Omental fat pad (tissue), 4 donors: ENCODE measurements at places on chromosomes 12 and 14. TPM values are rescaled to one million over a fixed set of nuclear protein-coding genes. Genes with fewer than 3 reads are reported as not detected.

The PARP11 gene
- 5.8 TPM for total RNA-seq

The TIMM9 gene
- 42.6 TPM for total RNA-seq

DNA sequence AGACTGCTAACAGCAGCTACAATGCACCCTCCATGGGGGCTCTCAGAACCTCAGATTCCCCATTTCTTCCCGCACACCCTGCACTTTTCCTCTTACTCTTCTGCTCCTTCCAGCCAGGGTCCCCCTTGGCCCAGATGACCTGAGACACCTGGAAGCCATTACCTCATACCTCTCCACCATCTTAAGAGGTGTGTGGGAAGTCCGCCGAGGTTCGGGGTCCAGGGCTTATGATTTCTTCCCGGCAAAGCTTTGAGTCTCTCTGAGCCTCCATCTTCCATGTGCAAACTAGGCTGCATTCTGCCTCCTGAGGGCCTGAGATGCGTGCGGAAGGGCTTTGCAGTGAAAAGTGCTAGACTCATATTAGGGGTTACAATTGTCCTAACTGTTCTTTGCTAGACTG lies 5.3 kb downstream of the GSC start:
- DNase-seq, result no peak

DNA sequence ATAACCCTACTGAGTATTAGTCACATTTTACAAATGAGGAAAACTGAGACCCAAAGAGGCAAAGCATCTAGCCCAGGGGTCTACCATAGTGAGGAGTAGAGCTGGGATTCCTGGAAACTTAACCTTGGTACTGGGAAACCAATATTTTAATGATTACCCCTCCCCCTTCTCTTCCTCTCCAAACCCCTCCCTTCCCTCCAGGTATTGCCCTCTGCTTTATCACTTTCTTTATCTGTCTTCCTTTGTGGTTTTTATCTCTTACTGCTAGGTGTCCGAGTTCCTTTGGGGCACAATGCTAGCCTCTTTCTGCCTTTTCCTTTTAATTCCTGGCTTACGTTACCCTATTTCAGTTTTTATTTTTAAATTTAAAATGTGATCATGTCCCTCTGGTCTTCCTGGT lies 2.8 kb downstream of the GABARAPL1 start:
- DNase-seq, result no peak

GRCh38 chr12:130953771-130954543 lies at the start of gene ADGRD1:
Gene ADGRD1 (plus strand): TSS chr12:130953907. CDS start chr12:130954466, 559 bp downstream.
- no peak for DNase-seq

DNA sequence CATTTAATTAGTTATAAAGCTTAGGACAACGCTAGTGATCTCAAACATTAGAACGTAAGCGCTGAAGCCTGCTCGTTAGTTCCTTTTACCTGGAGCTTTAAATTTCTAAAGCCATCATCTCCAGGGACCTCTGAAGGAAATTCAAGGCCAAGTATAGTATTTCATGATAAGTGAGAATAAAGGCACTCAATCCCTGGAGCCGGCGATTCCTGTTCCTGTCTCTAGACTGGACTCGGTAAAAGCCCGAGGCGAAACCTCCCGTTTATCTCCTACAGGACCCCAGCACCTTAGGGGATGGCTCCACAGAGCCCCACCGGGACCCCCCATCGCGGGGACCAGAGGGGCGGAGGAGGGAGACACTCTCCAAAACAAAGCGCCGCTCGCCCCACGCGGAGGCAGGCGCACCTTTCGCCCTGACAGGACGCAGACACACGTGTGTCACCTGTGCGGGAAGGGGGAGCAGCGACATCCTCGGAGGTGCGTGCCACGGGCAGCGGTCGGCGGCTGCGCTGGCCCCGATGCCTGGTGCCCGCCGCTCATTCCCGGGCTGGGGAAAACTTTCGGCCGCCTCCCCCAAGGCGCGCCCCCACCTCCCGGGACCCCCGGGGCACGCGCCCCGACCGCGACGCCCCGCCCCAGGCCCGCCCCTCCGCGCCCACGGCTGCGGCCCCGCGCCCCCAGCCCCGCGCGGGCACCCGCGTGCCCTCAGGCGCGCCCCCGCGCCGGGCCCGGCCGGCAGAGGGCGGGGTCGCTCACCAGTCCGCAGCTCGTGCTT lies 678 bp downstream of the RPS6KA5 start:
- no peak for DNase-seq

DNA sequence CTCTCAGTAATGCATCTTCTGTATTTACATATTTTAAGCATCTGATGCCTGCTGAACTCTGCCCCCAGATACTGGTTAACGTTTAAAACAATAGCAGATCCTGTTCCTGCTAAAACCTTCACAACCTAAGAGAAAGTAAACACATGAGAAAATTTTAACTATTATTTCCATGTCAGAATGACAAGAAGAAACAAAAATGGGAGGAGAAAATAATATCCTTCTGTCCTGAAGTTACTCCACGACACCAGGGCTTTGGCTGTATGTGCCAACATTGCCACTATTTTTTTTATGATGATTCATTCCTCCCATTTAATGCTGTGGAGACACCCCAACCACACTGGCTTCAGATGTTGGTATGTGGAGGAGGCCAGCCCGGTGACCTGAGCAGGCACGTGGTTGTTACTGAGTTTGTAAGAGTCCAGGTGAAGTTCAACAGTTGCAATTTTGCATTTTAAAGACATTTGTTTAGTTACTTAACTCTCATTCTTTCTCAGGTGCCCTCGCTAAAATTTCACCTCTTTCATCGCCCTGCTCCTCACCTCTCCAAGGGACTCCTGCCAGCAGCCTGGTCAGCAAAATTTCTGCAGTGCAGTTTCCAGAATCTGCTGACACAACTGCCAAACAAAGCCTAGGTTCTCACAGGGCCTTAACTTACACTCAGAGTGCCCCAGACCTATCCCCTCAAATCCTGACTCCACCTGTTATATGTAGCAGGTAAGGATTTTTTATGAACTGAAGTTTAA lies 65.5 kb upstream of the SLCO1C1 start:
- no peak for DNase-seq

DNA sequence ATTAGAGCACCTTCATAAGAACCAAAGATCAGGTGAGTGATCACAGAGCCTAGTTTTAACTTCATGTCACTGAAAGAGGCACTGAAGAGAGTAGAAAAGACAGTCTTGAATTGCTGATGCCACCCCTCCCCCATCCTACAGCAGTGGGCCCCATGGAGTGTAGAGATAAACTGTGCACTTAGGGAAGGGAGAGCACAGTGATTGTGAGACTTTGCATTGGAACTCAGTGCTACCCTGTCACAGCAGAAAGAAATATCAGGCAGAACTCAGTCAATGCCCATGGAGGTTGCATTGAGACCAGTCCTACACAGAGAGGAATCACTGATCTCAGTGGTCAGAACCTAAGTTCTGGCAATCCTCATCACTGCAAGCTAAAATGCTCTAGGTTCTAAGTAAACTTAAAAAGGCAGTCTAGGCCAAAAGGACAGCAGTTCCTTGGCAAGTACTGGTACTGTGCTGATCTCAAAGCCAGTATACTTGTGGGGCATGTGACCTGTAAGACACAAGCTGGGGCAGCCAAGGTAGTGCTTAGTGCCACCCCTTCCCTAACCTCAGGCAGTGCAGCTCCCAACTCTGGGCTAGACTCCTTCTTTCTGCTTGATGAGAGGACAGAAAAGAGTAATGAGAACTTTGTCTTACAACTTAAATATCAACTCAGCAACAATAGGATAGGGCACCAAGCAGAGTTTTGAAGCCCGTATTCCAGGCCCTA lies 94.1 kb downstream of the FSCB start:
- no peak for DNase-seq
